Spinal cord (tissue), 10 donors: ENCODE measurements at places on chromosomes 6 and 20. TPM values are rescaled to one million over a fixed set of nuclear protein-coding genes. Genes with fewer than 3 reads are reported as not detected.

DNA sequence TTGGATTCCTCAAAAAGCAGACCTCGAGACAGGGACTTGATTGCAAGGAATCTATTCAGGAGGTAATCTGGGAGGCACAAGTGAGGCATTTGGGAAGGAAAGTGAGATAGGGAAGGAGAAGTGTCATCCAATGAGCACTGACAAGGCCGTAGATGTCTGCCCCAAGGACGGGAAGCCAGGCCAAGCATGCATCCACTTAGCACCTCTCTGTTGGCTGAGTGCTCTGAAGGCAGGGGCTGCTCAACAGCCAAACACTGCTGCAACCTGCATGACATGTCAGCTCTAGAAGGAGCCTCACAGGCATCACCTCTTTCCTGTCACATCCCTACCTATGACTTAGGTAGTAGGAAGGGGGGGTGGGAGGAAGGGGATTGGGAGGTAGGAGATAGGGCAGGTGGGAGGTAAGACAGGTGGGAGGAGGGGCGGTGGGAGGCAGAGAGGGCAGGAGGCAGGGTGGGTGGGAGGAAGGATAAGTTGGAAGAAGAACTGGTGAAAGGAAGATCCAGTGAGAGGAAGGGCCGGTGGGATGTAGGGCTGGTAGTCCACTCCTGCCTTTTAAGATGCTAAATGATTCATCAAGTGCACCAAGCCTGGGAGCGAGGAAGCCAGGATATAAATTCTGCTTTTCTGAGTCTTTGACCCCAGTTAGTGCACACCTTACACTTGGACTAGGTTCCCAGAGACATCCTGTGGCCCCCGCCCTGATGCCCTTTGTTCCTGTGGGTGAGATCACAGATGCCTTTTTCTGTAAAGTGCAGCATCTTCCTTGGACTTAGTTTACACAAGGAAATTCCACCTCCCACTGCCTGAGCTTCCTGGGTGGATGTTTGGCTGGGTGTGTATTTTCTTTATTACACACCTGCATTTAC lies 83.8 kb upstream of the NXT1 start:
- no peak for DNase-seq

GRCh38 chr6:34281702-34282334 lies 33.0 kb upstream of the SMIM29 start:
- DNase-seq, result no peak

DNA sequence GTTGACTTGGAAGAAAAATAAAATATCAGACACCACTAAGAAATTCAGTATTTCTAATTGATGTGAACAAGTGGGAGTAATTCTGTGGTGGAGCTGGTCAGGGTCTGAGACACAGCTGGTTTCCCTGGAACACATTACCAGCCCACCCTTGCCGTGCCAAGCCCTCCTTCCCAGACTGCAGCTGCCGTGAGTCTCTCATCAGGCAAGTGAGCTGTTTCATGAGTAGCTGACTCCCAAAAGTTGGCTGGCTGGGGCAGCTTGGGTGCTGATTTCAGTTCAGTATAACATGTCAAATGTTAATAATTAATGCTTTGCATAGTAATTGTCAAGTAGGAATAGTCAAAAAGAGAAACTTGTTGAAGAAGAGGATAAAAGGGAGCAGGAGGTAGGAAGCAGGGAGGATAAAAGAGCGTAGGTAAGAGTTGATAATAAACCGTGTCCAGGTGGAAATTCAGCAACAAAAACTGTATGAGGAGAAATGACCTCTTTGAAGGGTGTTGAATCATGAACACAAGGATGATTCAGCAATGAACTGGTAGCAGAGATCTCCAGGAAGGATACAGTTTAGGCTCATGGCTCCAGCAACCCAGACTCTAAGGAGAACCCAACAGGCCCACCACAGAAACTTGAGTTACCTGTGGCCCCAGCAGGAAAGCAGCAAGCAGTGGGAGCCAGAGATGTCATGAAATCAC lies 110.9 kb upstream of the SSTR4 start:
- DNase-seq, result no peak

DNA sequence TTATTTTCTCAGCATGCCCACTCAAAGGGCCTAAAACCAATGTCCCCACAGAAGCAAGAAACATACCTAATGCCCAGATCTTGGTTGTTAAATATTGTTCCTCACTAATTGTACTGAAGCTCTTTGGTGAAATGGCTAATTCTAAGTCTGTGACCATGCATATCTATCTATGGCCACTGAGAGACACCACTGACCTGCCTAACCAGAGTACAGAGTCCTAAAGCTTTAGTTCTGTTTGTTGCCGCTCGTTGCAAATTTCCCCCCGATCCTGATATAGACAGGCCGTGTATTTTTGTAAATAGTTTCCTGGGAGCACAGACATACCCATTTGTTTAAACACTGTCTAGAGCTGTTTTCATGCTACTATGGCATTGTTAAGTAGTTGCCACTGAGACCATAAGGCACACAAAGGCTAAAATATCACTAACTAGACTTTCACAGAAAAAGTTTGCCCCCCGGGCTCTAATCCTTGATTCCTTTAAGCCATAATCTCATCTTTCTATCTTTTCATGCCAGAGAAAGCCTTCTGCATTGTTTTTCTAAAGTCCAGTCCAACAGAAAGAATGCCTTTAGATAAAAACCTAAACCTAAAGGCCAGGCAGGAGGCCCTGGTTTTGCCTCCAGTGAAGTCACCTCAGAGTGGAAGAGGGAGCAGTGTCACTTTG lies 48.7 kb downstream of the DNAAF9 start:
- DNase-seq, result no peak

DNA sequence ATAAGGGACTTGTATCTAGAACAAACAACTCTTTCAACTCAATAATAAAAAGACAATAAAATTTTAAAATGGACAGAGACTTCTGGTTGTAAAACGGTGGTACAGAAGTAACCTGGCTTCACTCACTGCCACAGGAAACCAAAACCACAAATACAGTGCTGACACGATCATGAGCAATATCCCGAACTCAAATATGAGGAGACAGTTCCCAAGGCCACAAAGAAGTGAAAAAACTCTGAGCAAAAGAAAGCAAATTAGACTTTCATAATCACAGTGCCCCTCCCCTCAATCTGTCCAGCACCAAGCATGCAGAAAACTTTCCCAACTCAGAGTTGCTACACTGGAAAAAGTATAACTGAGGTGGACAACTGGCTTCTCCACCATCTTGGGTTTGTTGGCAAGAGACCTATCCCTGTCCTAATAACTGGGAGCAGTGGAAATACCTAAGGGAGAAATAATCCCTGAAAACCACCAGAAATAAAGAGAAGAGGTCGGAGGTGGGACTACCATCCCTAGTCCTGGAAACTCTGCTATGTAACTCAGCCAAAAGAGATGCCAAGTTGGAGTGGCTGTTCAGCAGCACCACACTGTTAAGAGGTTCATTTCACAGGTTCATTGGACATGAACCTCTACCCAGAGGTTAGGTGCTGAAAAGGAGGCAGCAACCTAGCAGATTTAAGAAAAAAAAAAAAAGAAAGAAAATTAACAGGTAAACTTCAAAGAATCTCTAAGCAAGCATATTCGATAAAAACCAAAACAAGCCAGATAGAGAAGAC lies 55.5 kb downstream of the REV3L start:
- DNase-seq, result no peak

FRMD1 gene
- 0.40 TPM for total RNA-seq

BRD2 gene
- total RNA-seq, result 68.9 TPM

KHDRBS2 gene
- total RNA-seq, result 9.2 TPM

HLA-DQB2 gene
- total RNA-seq, result 0.44 TPM

CASP8AP2 gene
- total RNA-seq, result 30.4 TPM

AFG1L gene
- 11.3 TPM for total RNA-seq

PRL gene
- 0.11 TPM for total RNA-seq
